ENCODE measurements at places on chromosomes 2 and 18.

DNA sequence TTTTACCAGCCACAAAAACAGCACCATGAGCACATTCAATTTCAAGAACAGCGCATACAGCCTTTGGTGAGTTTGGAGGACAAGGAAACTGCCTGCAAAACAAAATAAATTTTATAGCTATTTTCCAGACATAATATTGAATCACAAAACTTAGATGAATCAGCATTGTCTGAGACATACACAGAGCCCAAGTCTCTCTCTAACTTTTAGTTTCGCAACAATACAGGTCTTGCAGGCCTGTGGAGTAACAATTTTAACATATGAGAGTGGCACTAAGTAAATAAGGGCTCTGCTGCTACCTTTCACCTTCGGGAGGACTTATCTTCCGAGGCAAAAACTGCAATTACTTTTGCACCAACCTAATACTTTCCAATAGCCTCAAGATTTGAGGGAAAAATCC lies 56.1 kb upstream of the PEX13 start:
- DNase-seq: no peak

GRCh38 chr2:17969661-17970060 lies 91.2 kb downstream of the KCNS3 start:
- DNase-seq: no peak

DNA sequence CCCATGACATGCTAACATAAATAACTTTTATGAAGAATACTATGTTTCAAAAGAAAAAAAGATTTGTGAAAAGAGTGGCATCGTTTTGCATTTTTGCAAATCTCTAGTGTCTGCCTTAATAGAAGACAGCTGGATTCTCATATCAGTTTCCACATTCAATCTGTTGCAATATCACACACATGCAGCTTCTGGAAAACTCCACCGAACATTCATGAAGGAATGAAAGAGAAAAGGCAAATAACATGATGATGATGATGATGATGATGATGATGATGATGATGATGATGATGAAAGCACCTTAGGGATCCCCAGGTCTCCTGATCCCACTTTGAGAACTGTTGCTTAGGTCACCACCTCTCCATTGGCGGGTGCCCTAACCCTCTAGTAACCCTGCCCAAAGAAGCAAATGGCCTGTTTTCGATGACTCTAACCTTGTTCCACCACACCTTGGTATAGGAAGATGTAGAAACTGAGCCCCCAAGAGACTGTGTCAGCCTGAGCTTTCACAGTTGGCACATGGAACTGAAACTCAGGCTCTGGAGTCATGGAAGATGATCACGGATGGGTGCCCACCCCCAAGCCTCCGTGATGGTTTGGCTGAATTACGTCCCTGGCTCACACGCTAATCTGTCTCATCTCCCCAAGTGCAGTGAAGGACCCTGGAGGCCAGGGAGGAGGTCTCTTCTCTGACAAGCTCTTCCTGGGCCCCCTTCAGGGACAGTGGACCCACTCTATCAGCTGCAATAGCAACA lies 80.1 kb upstream of the SMAD7 start:
- DNase-seq: no peak

- DNase-seq: no peak
Observed at GRCh38 chr2:62362561-62362960, 143.4 kb downstream of the TMEM17 start.

DNA sequence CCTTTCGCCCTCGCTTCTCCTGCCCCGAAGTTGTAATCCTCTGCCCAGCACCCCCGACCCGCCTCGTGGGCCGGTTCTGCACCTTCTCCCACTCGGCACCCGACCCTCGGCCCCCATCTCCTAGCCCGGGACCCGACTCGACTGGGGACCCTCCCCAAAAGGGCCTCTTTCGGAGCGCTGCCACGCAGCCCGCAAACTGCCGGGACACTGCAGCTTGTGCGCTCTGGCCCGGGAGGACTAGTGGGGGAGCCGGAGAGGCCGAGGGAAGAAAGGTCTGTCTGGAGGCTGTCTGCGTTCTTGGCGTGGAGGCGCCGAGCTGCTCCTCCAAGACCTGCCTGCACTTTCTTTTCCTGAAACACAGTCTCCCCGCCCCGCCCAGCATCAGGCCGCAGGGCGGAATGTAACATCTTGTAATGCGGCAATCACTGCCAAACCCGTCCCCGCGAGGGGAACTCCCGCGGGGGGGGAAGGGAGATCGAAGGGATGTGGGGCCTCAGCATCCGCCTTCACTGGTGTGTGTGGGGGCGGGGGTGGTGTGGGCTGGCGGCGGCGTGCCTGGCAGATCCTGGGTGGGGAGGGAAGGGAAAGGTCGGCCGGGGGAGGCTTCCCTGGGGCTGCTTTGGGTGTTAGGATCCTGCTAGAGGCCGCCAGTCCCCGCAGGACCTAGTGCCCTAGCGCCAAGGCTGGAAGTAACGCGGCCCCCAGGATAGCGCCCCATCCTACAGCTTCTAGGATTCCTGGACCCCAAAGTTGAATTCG lies 7.4 kb downstream of the DLX2 start:
- DNase-seq: peak; percentile 62

DNA sequence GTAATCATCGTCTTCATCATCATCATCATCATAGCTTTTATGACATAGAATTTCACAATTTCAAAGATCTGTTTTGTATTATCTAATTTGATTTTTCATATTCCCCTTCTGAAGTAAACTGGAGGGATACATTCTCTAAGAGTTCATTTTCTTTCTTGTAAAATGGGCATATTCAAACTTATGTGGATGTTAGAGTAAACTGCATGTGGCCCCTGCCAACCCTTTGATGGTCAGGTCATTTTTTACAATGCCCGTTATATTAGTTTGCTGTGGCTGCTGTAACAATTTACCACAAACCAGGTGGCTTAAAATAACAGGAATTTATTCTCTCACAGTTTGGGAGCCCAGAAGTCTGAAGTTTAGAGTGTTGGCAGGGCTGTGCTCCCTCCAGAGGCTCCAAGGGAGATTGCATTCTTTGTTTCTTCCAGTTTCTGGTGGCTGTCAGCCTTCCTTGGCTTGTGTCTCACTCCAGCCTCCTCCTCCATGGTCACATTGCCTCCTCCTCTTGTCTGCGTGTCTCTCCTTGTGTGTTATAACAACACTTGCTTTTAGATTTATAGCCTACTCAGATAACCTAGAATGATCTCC lies 127.5 kb upstream of the MMADHC start:
- DNase-seq: peak; percentile 2

- DNase-seq: no peak
Observed at GRCh38 chr2:210318486-210318885, 3.5 kb upstream of the MYL1 start.

GRCh38 chr2:12797815-12798214 lies 81.1 kb downstream of the TRIB2 start:
- DNase-seq: no peak

DNA sequence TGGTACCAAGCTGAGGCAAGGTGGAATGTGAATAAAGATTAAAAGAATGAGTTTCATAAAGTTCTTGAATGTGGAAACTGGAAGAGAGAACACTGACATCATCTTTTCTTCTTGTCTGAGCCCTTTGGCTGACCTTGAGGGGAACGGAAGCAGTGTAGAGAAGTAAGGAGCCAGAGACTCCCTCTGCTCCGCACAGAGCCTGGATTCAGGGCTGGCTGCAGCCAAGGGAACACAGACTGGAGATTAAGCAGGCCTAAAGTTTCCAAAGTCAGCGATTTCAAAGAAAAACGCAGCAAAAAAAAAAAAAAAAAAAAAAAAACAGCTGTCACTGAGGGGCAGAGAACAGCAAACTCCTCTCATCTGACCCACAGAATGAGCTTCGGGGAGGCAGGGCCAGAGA lies 19.3 kb upstream of the ALK start:
- no peak for DNase-seq

DNA sequence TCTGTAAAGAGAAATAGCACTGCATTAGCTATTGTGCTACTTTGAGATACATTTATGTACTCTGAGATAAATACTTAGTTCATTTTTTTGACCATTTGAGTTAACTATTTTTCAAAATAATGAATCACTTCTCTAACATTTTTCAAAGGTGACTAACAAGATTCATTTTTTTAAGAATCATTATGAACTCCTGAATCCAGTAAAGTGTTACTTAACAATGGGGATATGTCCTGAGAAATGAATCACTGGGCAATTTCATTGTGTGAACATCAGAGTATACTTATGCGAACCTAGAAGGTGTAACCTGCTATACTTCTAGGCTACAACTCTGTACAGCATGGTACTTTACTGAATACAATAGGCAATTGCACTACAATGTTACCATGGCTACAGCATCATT lies 355.8 kb downstream of the ARL6IP6 start:
- DNase-seq: no peak

- no peak for DNase-seq
Observed at GRCh38 chr2:41460661-41461060, 587.2 kb upstream of the PKDCC start.

GRCh38 chr2:161207941-161208340 lies 47.7 kb downstream of the TANK start:
- DNase-seq: no peak

DNA sequence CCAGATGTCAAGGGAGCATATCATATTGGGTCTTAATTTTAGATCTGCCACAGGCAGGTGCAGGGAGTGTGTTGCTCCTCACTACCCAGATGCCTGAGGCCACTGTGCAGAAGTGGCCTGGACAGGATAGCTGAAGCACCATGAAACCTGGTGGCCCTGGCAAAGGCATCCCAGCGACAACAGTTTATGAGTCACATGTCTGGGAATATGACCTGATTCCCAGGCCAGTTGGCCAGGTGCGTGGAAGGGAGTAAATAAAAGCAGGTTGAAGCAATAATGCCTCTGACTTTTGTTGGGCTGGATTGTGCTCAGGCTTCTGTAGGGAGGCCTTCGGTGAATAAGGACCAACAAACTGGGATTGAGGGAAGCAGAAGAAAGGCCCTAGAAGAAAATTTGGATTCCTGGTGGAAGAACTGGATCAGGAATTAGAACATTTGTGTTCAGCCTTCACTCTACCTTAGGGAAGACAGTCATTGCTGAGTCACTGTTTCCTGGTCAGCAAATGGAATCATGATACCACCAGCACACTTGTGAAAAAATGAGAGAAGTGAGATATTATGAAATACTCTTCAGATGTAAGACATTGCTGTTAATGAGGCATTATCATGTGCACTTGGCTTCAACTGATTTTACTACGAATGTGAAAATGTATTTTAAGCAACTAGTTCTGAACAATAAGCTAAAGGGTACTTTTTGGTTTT lies 78.4 kb upstream of the ZNF516 start:
- DNase-seq: no peak

GRCh38 chr2:134333646-134334189 lies 79.8 kb downstream of the MGAT5 start:
- no peak for DNase-seq

- no peak for DNase-seq
Observed at GRCh38 chr2:115414466-115414865, 972.0 kb downstream of the DPP10 start.

GRCh38 chr2:26847655-26848335 lies at the start of gene DPYSL5:
Gene DPYSL5, plus strand, starts transcription at chr2:26848132. Its CDS starts 50,368 bp downstream, at chr2:26898500.
- no peak for DNase-seq

DNA sequence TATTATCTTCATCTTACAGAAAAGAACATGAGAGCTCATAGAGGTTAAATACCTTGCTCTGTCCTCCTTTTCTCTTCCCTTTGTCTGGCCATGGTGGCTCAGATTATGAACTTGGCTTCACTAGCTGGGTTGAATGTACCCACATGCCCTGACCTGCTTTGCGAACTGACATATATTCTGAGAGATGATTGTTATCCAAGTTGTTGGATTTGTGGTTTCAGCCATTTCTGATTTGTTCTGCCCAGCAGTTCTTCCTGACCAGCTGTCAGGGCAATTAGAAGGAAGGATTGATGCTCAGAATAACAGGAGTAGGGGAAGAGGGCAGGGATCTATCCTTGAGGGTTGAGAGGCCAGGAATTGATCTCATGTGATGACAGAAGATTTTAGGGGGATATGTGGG lies 236.8 kb upstream of the FAM98A start:
- no peak for DNase-seq

- no peak for DNase-seq
Observed at GRCh38 chr2:94879982-94880377, 8.8 kb downstream of the TEKT4 start.

GRCh38 chr18:63505566-63506335 lies 29.0 kb downstream of the SERPINB5 start:
- DNase-seq: peak; percentile 23

- no peak for DNase-seq
Observed at GRCh38 chr2:230933521-230934180, 8.6 kb upstream of the GPR55 start.

DNA sequence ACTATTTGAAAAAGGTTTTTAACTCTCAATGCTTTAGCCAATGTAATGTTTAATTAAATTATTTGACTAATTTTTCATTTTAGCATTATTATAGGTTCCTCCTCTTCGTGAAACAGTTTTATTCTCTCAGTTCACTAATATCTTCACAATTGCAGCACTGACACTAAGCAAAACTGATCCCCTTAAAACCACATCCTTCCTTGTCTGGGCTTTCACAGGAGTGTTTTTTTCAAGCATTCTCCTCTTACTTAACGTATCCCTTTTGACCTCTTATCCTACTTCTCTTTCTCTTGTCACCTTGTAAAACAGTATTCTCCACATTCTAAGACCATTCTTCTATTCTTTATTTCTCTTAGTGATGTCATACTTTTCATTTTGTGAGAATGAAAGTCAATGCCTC lies 112.8 kb downstream of the DSC3 start:
- peak; percentile 61 for DNase-seq

DNA sequence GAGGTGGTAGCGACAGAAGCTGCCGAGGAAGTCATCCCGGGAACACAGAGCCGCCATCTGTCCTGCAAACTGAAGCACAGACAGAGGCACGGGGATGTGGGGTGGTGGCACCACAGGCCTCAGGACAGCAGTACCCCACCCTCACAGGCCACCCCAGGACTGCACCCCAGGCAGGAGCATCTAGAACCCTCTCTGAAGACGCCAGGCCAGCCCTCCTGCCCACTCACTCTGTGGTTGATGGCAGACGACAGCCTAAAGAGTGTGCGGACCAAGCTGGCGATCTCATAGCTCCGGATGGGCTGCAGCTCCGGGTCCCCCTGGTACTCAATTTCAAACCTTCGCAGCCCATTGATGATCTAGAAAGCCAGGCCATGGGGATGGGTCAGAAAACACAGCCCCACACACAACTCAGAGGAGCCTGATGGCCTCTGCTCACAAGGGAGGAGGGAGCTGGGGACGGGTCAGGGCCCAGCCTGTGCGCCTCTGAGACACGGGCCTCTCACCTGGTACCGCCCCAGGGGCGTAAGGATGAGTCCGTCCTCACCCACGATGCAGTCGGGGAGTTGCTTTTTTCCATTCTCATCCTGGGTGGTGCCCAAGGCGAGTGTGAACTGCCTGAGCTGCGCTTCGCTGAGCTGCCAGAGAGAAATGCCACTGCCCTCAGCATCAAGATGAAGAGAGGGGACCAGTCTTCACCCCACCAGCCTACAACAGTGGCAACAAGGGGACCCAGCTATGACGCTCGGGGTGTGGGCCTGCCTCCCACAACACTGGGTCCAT lies 8.1 kb upstream of the CCDC74B start:
- DNase-seq: no peak

- DNase-seq: no peak
Observed at GRCh38 chr18:52612406-52612805, 272.4 kb downstream of the DCC start.

Measured in Jurkat, Clone E6-1 (cell line).